ENCODE measurements at places on chromosomes 11 and 22. TPM values are rescaled to one million over a fixed set of nuclear protein-coding genes. Genes with fewer than 3 reads are reported as not detected.

DNA sequence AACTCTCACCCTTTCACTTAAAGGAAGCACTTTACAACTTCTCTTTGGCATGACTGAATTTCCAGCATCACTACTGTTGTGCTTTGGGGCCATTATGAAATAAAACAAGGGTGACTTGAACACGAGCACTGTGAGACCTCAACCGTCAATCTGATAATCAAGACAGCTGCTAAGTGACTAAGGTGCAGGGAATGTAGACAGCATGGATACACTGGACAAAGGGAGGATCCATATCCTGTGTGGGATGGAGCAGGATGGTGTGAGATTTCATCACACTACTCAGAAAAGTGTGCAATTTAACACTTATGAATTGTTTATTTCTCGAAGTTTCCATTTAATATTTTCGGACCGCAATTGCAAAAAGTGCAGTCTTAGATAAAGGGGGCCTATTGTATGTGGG is 16.1 kb upstream of the EXPH5 start:
- no peak for DNase-seq

- peak; percentile 22 for DNase-seq
Observed at GRCh38 chr22:38713921-38714320, 8.2 kb downstream of the GTPBP1 start.

DNA sequence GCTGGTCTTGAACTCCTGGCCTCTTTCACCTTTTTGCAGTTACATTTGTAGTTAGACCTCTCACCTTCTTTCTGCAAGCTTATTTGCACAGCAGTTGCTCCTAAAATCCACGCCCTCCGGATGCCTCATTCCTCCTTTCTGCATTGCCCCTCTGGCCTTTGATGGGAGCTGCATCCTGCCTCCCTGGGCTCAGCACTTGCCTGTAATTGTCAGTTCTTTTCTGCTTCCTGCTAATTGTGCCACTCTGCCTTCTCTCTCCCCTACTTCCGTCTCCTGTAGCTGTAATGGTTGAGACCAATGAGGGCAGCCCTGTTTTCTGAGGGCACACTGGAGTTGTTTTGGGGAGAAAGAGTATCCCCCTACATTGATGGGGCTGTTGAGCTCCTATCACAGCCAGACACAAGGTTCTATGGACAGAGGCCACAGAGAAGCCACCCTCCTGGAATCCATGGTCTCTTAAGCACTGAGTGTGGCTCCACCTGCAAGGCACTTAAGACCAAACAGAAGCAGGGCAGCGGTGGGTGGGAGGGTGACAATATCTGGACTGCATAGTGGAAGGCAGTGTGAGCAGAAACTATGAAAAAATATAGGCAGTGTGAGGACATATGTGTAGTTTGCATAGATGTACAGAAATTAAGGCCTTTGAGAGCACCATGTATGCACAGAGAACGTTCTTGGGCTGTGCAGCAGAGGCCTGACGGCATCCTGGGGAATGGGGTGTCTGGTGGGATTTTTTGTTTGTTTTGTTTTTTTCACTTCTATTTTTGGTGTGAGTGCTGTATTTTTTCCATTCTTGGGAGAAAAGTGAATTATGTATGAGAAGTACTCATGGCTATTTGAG is 30.5 kb downstream of the YDJC start:
- no peak for DNase-seq

DNA sequence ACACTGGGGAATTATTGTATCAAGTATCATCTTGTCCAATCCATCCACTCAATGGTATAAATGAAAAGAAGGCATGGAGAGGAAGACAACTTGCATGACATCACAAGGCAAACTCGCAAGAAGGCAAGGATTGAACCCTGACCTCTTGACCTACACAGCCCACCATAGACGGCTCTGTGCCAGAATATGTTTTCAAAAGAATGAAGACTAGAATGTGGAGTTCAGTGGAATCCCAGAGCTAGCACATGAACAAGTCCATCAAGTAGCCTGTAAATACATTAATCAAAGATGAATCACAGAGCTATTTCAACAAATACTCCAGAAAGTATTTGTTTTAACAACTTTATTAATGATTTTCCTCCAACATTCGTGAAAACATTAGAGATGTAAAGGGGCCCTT is 189.7 kb downstream of the GUCY1A2 start:
- DNase-seq: no peak

The ADORA2A gene
- 4.7 TPM for total RNA-seq

- DNase-seq: no peak
Observed at GRCh38 chr11:12771875-12772274, 97.7 kb downstream of the TEAD1 start.

DNA sequence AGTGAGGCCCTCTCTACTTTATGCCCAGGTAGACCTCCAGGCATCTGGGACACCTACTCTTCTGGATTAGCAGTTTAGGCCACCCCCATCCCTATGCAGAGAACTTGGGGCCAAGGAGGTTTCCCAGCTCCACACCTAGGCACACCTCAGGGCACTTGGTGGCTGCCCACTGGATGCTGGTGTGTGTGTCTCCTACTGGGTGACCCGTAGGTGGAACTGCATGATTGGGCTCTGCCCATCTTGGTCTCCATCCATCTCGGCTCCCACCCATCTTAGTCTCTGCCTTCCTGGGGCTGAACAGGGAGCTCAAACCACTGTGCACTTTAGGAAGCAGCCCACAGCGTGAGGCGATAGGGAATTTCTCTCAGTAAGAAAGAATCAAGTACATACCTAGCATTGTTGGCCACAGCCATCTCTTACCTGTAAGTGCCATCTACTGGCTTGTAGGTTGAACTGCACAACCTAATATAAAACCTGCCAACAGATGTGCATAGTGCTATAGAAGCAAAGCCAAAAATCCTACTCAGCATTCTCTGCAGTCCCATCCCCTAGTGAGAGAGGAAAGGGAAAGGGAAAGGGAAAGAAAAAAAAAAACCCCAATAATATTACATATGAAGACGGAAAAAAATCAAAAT is 61.6 kb upstream of the PTPN5 start:
- no peak for DNase-seq
